ENCODE measurements at places on chromosomes 5 and 9. TPM values are rescaled to one million over a fixed set of nuclear protein-coding genes. Genes with fewer than 3 reads are reported as not detected.

GRCh38 chr5:131441184-131441583 is 177.3 kb downstream of the CDC42SE2 start:
- no peak for DNase-seq

DNA sequence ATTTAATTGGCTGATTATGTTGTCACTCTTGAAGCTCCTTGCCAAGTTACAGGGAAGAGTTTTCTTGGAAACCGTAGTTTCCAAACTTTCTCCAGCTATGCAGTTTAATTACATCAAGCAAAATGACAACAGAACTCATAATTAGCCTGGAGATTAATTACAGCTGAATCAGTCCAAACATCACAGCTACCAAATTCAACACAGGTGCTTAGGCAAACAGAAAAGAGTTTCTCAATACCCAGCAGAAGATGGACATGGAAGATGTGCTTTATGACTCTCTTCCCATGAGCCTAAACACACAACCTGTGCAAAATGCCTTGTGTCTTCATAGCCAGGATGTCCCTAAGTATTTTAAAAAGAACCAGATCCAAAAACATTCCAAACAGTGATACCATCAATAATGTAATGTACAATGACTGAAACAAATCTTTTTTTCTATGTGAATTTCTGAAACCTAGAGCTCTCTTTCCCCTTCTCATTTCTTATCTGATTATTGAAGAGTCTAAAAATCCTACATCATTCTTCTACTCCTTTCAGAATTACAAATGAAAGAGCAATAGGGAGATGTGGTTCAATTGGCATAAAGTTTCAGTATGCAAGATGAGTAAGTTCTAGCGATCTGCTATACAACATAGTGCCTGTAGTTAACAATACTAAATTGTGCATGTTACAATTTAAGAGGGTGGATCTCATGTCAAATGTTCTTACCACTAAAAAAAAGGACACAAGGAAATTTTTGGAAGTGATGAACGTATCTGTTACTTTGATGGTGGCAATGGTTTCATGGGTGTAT is 124.3 kb downstream of the RASEF start:
- no peak for DNase-seq

DNA sequence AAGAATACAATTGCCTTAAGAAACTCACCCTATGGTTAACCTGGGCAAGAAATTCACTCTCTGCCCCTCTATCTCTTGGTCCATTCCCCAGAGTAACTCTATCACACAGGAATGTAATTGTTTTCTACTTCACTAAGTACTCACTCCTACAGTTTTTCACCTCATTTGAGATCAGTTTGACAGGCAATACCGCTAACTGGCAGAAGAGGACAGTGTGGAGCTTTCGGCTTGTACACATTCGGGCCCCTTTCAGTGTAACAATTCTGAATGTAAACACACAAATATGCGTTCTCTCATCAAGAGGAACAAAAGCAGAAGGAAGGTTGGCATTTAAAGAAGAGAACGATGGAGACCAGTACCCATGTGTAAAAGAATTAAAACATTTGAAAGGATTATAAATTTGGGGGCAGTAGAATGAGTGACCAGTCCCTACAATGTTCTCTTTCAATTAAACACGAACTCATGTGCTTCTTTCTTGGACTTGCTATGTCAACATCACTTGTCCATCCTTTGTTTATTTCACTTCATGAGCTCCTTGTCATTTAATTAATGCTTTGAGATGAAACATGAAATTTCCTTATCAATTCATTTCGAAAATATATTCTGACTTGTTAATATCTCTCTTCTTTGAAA is 188.5 kb upstream of the GRAMD2B start:
- peak; percentile 54 for DNase-seq

DNA sequence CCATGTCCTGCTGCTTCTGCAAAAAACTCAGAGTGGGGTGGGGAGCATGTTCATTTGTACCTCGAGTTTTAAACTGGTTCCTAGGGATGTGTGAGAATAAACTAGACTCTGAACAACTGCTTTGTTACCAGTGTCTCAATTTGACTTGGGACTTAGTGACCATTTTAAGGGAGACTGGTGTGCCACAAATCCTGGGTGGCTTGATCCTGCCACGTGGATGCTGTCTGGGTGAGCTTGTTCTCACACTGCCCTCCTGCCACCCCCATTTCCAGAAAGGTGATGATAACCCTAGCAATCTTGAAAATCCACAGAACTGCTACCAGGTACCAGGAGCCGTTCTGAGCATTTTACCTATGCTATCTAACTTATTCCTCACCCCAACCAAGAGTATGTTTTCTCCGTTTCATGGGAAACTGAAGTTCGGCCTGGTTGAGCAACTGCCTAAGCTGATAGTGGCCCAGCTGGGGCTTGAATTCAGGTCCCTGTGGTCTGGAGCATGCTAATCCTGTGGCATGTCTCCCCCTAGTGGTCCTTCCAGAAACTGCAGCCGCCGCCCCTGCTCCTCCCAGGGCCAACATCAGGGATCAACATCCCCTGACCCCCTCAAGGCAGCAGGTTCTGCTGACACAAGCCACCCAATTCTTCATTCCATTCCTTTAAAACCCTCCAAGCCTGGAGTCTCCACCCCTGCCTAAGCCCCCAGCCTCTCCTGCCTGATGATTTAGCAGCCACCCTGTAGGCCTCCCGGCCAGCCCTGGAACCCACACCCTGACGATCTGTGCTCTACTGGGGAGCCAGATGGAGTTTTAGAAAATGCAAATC is 2.8 kb downstream of the IL3 start:
- peak; percentile 23 for DNase-seq

DNA sequence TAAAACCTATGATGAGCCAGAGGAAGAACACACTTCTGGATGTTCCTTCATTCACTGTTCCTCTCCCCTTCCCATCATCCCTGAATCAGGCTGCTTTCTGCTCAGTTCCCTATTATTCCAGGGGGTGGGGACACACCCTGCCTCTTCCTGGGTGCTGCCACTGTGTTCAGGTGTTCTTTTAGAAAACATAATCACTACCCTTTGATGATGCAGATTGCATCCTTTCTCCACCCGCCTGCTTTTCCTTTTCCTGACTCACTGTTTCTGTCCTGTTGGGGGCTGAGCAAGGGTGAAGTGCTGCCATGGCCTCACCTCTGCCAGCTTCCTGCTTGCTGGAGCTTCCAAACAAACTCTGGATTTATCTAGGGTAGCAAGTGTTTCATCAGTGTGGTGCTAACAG is 331.9 kb upstream of the GRIA1 start:
- DNase-seq = no peak

DNA sequence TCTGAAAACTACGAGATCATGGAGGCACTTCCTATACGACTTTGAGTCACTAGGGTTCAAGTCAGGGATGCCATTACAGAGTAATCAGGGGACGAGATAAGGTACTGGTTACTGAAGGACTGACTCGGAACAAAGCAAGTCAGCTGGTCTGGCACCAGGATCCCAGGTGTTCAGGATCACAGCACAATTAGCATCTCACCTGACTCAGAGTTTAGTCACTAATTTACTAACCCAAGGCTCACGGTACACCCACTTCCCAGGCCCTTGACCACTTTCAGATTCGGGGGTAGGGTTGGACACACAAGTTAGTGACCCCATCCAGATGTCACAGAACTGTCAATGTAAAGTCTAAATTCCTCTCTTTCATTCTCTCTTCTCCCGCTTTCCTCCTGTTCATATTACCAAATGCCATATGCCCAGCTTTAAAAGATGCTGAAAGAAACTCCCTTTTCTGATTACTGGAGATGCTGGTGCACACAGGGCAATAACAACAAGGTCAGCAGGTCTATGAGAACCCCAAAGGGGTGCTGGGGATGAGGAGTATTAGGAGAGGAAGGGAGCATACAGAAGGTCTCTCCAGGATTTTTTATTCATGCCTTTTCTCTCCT is 657.8 kb downstream of the TLE1 start:
- DNase-seq = peak; percentile 64

DNA sequence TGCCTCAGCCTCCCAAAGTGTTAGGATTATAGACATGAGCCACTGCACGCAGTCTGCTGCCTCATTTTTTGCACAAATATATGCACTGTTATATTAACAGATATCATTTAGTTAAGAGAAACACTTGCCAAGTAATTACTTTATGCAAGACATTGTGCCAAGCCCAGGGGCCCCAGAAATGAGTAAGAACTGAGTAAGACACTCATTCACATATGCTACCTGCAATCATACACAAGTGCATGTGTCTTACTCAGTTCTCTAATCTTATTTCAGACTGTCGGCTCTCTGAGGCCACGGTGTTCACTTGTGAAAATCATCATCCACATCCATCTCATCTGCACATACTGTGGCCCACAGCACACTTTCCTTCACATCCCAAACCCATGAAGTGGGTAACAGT is 16.0 kb downstream of the TRAF1 start:
- no peak for DNase-seq

- DNase-seq = no peak
Measured at GRCh38 chr9:27703216-27703980, 130.1 kb upstream of the C9orf72 start.

GRCh38 chr5:151125421-151125820 is 32.2 kb downstream of the ANXA6 start:
- no peak for DNase-seq

GRCh38 chr9:123337971-123338370 is 18.0 kb upstream of the CRB2 start:
- DNase-seq = no peak

DNA sequence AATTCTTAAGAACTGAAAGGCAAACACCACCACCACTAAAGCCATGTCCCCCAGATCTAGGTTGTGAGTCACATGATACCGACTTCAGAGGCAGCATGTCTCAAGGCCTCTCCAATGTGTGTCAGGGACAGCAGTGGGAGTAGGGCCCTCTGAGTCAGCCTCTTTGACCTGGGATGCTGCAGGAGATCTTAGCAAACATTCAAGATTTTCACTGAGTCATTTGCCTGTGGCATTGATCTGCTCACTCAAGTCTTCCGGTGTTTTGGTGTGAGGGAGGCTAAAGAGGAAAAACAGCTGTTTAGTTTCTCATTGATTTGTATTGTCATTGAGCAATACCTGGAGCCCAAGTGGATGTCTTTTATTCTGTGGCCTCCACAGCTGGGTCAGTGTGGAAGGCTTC is 36.1 kb downstream of the TMC1 start:
- peak; percentile 73 for DNase-seq

- DNase-seq = no peak
Measured at GRCh38 chr5:54785729-54786591, 199.4 kb downstream of the ESM1 start.

GRCh38 chr5:76641514-76642120 is 18.4 kb upstream of the F2RL2 start:
- peak; percentile 51 for DNase-seq

DNA sequence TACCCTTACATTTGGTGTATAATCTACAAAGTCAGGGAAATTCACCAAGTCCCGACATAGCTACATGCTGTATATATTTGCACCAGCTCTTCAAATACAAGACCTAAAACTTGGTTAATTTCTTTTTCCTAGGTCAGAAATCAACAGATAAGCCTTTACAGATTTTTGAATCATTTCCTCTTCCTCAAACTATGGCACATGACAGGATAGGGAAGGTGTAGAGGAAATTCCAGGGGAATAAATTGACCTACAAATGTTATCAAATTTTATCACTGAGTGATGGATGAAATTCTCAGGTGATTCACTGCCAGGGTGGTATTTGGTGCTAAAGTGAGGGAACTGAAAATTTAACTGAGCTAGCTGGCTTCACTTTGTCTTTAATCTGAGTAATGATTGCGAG is 360.0 kb downstream of the BNC2 start:
- no peak for DNase-seq

- peak; percentile 26 for DNase-seq
Measured at GRCh38 chr5:77143998-77144836, 57.1 kb upstream of the ZBED3 start.

DNA sequence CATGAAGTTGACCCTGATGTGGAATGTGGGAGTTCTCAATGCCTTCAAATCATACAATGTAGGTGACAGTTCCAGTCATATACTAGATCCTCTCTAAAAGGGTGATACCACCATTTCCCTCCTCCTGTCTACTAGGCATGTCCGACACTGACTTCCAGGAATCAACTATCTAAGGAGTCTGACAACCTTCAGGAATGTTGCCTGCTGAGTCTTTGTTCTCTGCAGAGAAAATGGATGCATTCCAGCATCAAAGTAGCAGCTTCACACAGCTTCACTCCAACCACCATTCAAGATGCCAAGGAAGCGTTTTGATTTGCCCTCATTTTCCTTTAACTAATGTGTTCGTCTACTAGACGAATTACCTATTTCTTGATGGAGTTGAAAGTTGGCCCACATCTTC is 530.2 kb downstream of the EBF1 start:
- no peak for DNase-seq

GRCh38 chr5:14915291-14915952 is 43.8 kb upstream of the ANKH start:
- DNase-seq = no peak

- DNase-seq = no peak
Measured at GRCh38 chr9:86275962-86276361, 6.4 kb downstream of the ISCA1 start.

Gene PTTG1
- 973 TPM for total RNA-seq

Gene TRIM36
- 1.0 TPM for total RNA-seq

Gene SHISAL2B
- not detected for total RNA-seq

Gene FTMT
- not detected for total RNA-seq

Gene FYB1
- total RNA-seq = not detected

Gene ITGA1
- 9.6 TPM for total RNA-seq

Gene OR1Q1
- total RNA-seq = not detected

Gene AK8
- total RNA-seq = 0.58 TPM

Gene GDF9
- total RNA-seq = 0.30 TPM

Gene CXCL14
- total RNA-seq = not detected

Gene APBA1
- 0.55 TPM for total RNA-seq

All from Caki2 (cell line).